ENCODE measurements at places on chromosomes 6 and 20.

DNA sequence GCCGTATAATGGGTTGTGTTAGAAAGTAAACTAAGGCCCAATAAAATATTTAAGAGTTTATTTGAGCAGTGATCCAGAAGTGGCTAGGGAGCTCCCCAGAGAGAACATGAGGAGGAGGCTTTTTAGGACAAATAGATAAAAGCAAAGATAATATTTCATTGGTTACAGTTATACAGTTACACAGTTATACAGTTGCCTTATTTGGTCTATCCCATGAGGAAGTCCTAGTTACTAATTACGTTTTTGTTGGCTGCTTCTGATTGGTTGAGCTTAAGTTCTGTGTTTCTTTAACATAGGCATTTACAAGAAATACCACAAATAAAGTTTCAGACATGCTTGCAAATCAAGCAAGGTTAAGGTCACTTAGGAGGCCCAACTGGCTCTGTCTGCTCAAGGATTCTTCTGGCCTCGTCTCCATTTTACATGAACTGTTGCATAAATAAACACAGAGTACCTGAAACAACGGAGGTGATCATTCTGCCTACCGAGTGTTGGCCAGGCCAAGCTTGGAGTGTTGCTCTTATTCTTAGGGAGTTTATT is 7.0 kb downstream of the UBD start:
- DNase-seq, result no peak

DNA sequence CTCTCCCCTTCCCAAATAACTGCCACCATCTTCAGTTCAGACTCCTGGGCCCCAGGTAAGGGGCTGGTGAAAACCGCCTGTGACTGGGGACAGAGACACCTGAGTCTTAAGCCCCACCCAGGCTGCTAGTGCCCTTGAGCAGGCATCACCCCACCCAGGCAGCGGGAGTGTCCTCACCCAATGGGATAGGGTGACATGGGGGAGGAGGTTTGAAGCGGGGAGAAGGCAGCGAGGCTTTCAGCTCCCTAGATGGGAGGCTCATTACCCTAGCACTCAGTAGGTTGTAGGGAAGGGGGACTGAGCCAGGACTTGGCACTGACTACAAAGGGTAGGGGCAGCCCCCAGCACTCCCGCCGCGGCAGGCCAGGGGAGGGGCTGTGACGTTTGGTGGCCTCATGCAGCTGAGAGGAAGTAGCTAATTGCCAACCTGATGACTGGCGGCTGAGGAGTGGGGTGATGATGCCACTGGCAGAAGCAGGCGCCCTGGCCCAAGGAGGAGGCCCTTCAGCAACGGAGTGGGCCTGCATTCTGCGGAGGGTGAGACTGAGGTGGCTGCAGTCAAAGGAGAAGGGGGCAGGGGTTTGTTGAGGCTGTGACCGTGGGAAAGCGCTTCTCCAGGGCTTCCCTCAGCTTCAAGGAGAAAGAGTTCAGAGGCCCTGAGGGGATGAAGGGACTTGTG is 126.9 kb downstream of the MRPL14 start:
- DNase-seq, result peak; percentile 42

DNA sequence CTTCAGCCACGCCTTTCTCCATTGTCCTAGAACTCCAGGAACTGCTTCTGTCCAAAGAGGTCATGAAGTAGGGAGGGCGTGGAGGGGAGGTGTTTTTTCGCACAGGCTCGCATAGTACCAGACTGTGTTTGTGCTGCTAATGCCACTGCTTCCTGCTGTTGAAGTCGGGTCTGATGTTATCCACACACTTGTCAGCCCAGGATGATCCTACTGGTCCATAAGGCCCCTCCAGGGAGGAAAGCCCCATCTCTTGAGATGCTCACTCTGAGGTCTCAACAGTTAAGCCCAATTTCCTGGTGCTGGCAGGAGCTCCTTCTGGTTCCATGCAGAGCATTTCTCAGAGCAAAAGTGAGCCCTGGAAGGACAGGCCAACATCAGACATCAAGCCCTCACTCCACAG is 65.6 kb downstream of the C6orf118 start:
- no peak for DNase-seq

- DNase-seq, result peak; percentile 24
These were observed 5.5 kb downstream of the HTR1B start for GRCh38 chr6:77457720-77458349.

DNA sequence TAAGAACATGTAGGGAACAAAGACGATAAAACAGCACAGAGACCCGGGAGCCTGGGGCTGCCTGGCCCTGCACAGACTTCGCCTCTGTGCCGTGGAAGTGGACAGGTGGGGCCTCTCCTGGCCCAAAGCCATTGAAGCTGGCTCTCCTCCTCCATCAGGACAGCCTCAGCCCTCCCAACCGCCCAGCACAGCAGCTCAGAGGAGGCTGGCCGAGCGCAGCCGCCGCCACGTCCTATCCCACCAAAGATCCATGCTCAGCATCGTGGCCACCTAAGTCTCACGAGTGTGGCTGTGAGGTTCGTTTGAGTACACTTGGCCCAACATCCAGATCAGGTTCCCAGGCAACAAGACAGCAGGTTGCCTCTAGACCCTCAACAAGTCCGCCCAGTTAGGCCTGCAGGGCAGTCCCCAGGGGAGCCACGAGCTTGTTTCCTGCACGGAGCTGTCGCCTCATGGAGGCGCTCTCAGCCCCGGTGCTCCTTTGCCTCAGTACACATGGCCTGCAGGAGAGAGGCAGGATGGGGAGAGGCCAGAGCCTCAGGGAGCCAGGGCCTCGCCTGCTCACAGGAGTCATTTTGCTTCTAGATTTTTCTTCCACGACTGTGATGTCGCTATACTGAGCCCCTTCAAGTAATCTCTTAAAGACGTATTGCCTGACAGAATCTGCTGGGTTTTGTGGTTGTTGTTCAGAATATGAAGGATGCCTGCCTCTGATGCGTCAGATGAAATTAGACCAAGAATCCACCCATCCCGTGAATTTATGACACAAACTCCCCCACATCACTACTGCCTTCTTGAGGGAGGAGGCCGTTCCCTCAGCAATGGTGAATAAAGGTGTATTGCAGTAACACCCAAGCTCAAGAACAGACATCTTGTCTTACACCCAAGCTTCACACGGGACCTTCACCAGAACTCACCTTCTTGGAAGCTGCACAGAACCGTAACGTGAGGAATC is 102.7 kb downstream of the RNASET2 start:
- no peak for DNase-seq

Data from K562 (cell line).